ENCODE measurements at places on chromosomes 6 and 20.

DNA sequence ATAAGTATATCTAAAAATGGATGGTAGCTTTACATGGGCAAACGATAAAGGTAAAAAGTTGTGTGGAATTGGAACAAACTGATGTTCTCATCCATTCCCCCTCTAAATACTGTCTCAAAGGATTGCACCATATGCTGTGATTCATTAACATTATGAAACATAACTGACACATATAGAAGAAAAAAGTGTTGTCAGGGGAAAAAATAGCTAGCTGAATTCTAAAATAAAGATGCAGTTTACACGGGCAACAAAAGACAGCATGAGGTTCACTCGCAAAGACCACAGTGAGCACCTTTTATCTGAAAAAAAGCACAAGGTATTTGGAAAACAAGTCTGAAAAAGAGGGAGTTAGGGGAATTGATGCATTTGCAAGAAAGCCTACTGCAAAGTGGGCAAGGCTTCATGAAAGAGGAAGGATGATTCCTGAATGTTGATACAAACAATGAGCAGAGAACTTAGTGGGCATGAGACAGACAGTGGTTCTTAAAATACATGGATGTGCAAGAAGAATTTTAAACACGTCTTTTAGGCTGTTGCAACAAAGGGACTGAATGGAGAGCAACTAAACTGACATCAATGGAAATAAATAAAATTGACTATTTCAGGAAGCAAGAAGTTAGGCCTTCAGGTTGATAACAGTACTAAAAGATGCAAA is 280.9 kb downstream of the KIF16B start:
- no peak for DNase-seq

- DNase-seq, result no peak
Measured at GRCh38 chr6:136435101-136435500, 115.1 kb downstream of the MAP7 start.

DNA sequence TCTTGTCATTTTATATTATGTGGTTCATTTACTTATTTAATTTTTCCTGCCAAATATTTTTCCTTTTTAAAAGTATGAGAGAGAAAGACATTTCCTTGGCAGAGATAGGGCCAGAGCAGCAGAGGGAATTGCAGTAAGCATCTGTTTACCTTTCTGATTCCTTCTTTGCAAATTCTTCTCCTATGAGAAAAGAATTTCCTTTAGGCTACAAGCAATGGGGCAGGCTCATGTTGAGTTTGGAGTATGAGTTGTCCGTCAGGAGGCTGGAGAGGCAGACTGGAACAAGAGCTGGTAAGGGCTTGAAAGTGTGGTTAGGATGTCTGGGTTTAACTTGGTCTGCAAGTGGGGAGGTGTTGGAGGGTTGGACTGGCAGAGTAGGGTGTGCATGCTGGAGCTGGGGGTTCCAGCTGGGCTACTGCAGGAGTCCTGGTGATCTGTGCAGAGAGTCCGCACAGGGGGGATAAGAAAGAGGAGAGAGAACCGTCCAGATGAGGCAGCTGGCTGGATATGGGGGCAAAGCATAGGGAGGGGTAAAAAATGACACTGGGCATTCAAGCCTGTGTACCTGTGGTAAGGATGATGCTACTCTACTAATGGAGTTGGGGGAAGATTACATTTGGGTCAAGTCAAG is 19.7 kb downstream of the TIAM2 start:
- DNase-seq, result no peak

GRCh38 chr20:1186367-1186991 is 1.7 kb upstream of the TMEM74B start:
- no peak for DNase-seq

GRCh38 chr6:111354758-111355555 is 128.1 kb downstream of the REV3L start:
- DNase-seq, result no peak

DNA sequence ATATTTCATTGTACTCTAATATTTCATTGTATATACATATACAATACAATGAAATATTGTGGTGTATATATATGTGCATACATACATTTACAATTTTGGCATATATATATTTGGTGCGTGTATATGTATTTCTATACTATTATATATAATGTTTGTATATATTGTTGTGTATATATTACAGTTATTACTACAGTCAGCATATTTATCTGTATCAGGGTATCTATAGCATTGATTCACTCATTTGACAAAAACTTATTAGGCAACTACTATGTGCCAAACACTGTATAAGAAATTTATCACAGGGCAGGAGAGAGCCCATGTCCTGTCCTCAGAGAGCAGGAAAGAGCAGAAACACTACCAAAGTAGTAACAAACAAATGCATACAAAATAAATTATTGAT is 910.6 kb downstream of the QKI start:
- DNase-seq, result no peak

DNA sequence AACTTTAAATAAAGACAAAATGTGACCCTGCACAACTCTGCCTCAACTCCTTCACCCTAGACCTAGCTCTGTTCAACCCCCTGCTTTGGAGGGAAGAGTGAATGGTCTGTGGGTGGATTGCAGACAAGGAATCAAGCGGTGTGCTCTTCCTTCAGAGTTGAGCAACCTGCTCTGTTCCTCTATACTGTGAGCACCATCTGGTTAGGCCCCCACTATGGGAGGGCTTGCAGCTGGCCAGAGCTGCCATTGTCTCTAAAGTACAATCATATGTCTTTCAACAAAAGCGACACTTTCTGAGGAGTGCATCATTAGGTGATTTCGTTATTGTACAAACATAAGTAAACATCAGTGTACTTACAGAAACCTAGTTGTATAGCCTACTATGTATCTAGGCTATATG is 406.1 kb upstream of the MARCKS start:
- DNase-seq, result no peak

DNA sequence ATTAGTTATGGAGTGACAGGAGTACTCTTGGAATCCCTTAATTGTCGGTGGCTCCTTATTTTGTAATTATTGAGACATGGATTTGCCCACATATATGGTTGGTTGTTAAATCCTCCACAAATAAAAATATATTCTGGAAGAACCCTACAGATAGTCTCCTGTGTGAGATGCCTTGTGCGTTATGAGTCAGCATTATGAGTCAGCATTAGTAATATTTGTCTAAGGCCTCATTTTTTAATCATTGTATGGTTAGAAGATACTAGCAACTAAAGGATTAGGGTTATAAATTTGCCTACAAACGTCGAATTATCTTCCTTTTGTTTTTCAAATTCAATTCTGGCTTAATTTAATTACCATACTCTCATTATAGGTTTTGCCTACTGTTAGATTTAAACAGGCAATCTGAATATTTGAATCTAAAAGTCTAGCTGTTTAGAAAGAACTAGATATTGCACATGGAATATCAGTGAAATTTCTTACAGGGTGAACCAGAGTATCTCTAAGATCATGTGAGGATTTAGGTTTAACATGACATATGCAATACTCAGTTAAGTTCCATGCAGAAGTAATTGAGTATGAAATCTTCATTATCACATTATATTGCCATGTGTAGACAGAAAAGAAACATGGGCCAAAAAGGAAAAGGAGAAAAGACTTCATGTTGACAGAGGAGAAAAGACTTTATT is 5.9 kb downstream of the C6orf58 start:
- DNase-seq, result peak; percentile 35

- DNase-seq, result no peak
Measured at GRCh38 chr6:150276937-150277742, 91.7 kb upstream of the IYD start.

DNA sequence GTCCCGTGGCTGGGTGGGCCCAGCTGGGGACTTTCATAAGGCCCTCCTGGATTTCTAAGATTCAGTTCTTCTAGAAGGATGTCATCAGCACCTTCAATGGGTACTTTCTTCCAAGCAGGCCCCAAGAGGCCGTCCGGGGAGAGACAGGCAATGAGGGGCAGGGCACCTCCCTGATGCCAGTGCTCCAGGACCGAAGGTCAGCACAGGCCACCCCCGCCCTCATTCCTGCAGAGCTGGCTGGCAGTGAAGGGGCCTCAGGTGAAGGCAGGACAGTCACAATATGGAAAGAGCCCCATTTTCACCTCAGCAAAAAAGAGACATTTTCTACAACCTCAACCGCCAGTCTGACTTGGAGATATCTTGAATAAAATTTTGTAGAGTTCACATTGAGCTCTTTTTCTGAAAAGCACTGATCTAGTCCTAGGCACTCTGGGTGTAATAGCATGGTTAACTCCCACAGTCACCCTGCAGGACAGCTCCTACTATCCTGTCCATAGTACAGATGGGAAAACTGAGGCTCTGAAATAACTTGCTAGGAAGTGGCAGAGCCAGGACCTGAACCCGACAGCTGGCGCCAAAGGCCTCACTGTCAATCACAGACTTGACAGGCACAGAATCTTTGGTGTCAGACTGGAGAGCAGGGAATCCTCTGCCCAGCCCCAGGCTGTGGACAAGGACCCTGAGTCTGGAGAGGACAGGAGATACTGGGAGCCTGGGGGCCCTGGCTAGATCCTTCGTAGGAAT is 50.3 kb downstream of the RRBP1 start:
- DNase-seq, result no peak
